NCI-H1048 (cell line): ENCODE measurements at places on chromosomes 7 and 10.

GRCh38 chr10:103490986-103491314, 2.6 kb upstream of the NEURL1 start:
- DNase-seq: no peak

DNA sequence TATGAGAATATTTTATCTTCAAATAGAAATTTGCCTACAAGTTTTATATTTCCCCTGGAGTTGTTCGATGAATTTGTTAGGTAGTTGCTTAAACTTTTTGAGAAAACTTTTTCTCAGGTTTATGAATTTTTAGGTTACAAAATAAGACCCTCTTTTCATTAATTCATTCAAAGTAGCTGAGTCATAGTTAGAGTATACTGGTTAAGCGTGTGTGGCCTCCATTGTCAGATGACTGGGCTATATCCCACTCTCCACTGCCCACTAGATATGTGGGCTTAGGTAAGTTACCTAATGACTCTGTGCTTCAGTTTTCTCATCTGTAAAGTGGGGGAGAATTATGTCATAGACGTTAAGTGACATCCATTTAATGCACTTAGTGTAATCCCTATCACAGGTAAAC, 1.0 kb downstream of the ASB15 start:
- no peak for DNase-seq

GRCh38 chr10:127922675-127923366, 15.9 kb downstream of the PTPRE start:
- DNase-seq: no peak

DNA sequence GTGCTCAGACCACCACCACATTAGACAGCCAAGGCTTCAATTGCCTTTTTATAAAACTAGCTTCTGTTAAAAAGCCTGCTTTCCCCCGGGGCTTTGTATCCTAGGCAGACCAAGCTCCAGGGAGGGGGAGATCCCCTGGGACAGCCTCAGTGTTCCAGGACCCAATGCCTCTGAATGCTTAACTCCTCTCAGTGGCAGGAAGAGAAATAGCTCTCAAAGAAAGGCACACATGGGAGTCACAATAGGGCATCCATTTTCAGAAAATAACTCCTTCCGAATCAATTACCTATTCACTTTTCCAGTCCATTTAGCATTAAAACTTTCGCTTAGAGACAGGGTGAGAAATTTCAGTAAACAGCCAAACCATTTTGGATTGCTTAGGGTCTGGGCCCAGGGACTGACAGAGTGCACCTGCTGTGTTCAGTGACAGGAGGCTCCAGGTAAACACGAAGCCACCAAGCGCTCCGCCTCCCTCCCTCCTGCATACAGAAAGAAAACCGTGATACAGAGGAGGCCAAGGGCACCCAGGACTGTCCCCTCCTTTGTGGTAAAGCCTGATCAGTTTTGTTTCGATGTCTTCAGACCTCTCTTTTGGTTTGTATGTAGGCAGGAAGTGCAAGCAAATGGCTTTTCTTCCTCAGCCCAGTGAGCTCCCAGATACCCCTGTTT, 599.7 kb downstream of the KCNMA1 start:
- no peak for DNase-seq
